ENCODE measurements at places on chromosomes 11 and 22. TPM values are rescaled to one million over a fixed set of nuclear protein-coding genes. Genes with fewer than 3 reads are reported as not detected.

Gene NOX4
- not detected for total RNA-seq

Gene TUBA8
- 0.89 TPM for total RNA-seq

Gene MS4A8
- total RNA-seq = not detected

GRCh38 chr11:57190548-57190947, 8.8 kb downstream of the LRRC55 start:
- no peak overlapping the region for H3K4me3 ChIP-seq
- no peak for DNase-seq
- no peak overlapping the region for H3K27ac ChIP-seq
- no peaks in the 10 kb centered on the region for H3K36me3 ChIP-seq
- H3K4me1 ChIP-seq = no peaks in the 10 kb centered on the region
- H3K27me3 ChIP-seq = no peaks in the 10 kb centered on the region

- no peak for DNase-seq
- H3K4me1 ChIP-seq = no peaks in the 10 kb centered on the region
- H3K27ac ChIP-seq = no peak overlapping the region
- no peaks in the 10 kb centered on the region for H3K27me3 ChIP-seq
- H3K36me3 ChIP-seq = peaks cover 79% of the 10 kb centered on the region
- no peak overlapping the region for H3K4me3 ChIP-seq
These were observed 23.5 kb downstream of the PITPNB start for GRCh38 chr22:27895600-27895999.

DNA sequence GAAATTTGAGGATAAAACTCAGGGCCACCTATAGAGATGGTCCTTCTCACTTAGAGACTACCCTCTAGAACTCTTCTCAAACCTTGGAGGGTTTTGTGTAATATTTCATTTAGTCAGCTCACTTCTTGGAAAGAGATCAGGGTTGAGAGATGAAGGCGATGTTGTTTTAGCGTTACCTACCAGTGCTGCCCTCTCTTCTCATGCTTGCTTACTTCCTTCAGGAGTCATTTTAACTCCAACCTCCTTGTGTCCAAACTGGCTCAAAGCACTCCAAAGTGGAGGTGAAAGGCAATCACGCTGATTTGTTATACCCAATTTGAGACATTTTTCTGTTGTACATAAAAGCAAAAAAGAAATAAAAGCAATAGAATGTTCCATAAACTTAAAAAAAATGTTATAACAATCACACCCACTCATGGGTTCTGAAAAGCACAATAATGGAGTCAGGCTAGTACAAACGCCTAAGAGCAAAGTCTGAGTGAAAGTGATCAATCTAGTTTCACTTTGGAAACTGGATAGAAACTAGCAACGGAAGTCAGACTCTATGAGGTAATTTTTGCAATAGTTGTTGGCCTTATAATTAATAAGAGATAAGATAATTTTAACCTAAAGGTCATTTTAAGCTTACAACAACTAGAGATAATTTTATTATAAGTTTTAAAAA, 117.1 kb downstream of the MRTFA start:
- no peaks in the 10 kb centered on the region for H3K4me1 ChIP-seq
- no peak overlapping the region for H3K27ac ChIP-seq
- no peak for DNase-seq
- no peak overlapping the region for H3K4me3 ChIP-seq
- no peaks in the 10 kb centered on the region for H3K36me3 ChIP-seq

DNA sequence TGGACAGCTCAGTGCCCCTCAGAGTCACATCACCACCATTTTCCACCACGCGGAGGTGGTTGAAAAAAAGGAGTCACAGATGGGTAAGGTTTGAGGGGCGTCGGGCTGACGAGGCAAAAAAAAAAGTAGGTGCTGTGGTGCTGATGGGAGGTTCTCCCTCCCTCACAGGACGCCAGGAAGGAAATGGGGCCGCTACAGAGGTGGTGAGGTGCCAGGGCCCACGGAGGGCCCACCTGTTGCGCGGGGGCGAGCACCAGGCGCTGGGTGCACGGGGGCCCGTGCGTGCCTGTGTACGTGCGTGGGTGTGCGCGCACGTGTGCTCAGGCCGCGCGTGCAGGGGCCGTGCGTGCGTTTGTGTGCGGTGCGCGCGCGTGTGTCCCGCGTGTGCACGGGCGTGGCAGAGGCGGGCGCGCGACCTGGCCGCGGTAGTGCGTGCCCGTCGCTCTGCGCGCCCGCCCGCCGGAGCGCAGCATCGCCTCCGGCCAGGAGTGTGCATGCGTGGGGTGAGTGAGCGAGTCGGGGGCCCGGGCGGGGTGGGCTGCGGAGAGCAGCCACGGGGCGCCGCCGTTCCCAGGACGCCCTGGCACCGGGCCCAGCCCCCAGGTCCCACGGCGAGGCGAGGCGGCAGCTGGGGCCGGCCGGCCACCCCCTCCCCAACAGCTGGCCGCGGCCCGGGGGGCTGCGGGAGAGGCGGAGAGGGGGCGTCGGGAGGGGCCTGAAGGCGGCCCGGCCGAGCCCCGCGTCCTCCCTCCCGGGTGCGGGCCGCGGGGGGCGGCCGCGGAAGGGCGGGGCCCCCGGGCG, 2.8 kb downstream of the PDGFB start:
- H3K4me3 ChIP-seq = no peak overlapping the region
- peaks cover 58% of the 10 kb centered on the region for H3K27me3 ChIP-seq
- peaks cover 10% of the 10 kb centered on the region for H3K4me1 ChIP-seq
- no peak overlapping the region for H3K27ac ChIP-seq
- DNase-seq = no peak

- no peak overlapping the region for H3K27ac ChIP-seq
- peaks cover 31% of the 10 kb centered on the region for H3K36me3 ChIP-seq
- H3K27me3 ChIP-seq = no peaks in the 10 kb centered on the region
- no peak for DNase-seq
- H3K4me1 ChIP-seq = no peaks in the 10 kb centered on the region
These were observed 4.6 kb upstream of the GAS2L1 start for GRCh38 chr22:29301716-29302401.

GRCh38 chr11:106523171-106523570, 445.7 kb downstream of the AASDHPPT start:
- H3K36me3 ChIP-seq = no peaks in the 10 kb centered on the region
- no peak overlapping the region for H3K4me3 ChIP-seq
- DNase-seq = no peak
- H3K27me3 ChIP-seq = no peaks in the 10 kb centered on the region

- H3K27me3 ChIP-seq = peaks cover 27% of the 10 kb centered on the region
- no peak for DNase-seq
- no peak overlapping the region for H3K4me3 ChIP-seq
- H3K4me1 ChIP-seq = no peaks in the 10 kb centered on the region
These were observed 977.6 kb downstream of the BRD1 start for GRCh38 chr22:48849963-48850657.

DNA sequence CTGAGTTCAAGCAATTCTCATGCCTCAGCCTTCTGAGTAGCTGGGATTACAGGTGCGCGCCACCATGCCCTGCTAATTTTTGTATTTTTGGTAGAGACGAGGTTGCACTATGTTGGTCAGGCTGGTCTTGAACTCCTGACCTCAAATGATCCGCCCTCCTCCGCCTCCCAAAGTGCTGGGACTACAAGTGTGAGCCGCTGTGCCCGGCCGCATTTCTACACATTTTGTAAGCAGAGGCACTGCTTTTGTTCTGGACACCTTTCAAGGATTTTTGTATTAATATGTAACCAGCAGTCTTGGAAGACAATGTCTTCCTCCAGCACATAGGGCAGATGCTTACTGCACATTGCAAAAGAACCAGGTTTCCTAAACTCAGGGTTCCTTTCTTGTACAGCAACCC, 11.4 kb upstream of the VSIG10L2 start:
- H3K27ac ChIP-seq = no peak overlapping the region
- H3K27me3 ChIP-seq = no peaks in the 10 kb centered on the region
- no peak for DNase-seq
- no peaks in the 10 kb centered on the region for H3K36me3 ChIP-seq
- H3K4me1 ChIP-seq = no peaks in the 10 kb centered on the region

- no peak overlapping the region for H3K4me3 ChIP-seq
- no peak for DNase-seq
- H3K27me3 ChIP-seq = no peaks in the 10 kb centered on the region
These were observed 4.9 kb downstream of the EML3 start for GRCh38 chr11:62607714-62608113.

GRCh38 chr11:59198726-59199125, 14.0 kb downstream of the MPEG1 start:
- H3K36me3 ChIP-seq = peaks cover 48% of the 10 kb centered on the region
- no peak for DNase-seq
- peak overlapping the region; percentile 20 for H3K27ac ChIP-seq
- no peak overlapping the region for H3K4me3 ChIP-seq
- no peaks in the 10 kb centered on the region for H3K27me3 ChIP-seq

GRCh38 chr11:61897387-61898246, 6.3 kb upstream of the FADS3 start:
- H3K36me3 ChIP-seq = no peaks in the 10 kb centered on the region
- peak overlapping the region; percentile 64 for H3K27ac ChIP-seq
- H3K27me3 ChIP-seq = no peaks in the 10 kb centered on the region
- DNase-seq = peak; percentile 93
- peak overlapping the region; percentile 23 for H3K4me3 ChIP-seq

DNA sequence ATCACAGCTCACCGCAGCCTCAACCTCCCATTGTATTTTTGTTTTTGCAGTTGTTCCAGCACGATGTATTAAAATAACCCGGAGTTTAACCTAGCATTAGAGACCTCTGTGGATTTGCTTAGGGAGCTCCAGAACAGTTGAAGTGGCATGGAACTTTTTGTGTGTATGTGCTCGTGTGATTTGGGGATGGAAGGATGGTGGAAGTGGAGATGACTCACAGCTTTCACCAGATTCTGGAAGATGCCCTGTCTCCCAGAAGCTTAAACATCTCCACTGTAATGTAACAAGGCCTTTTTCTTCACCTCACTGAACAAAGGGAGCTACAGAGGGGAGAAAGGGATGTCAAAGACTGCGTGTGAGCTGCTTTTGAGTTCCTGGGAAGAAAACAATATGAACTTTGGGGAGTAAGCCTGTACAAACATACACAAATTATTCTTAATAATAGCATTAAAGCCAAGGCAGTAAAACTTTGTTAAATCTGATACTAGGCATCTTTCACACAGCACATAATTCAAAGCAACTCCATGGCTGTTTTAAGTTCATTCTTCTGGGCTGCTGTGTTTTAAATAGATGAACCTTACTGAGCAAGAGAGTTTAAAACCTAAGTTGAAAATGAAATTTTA, 226.4 kb downstream of the ADAMTS15 start:
- H3K27ac ChIP-seq = peak overlapping the region; percentile 87
- H3K27me3 ChIP-seq = no peaks in the 10 kb centered on the region

DNA sequence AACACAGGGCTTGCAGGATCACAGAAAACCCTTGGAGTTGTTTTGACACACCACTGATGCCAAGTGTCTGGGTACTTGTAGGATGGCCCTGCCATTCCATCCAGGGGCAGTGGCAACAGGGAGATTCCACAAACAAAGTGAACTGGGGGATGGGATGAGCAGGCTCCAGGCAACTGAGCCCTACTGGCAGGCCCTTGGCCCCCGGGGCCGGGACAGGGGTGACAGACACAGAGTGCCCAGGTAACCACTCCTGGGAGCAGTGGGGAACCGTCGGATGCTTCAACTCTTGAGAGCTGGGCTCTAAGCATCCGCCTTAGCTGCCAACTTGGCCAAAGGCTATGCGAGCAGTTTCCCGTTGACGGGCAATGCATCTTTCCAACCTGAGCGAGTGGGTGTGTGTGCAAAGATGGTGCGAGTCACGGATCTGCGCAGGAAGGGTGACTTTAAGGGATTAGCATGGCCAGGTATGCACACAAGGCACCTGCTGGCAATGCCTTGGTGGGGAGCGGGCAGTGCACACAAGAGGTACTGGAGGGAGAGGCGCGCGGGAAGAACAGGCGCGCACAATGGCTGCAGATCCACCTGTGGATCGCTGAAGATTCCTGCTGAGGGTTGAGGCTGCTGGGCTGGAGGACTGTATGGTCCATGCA, 83.1 kb upstream of the PRODH start:
- H3K27ac ChIP-seq = no peak overlapping the region
- no peak for DNase-seq
- H3K4me3 ChIP-seq = no peak overlapping the region
- H3K4me1 ChIP-seq = no peaks in the 10 kb centered on the region
- peaks cover 3% of the 10 kb centered on the region for H3K27me3 ChIP-seq

- no peaks in the 10 kb centered on the region for H3K36me3 ChIP-seq
- no peaks in the 10 kb centered on the region for H3K4me1 ChIP-seq
- no peak for DNase-seq
These were observed 1188.2 kb upstream of the RAG2 start for GRCh38 chr11:37786214-37786755.

GRCh38 chr22:44046485-44047141, 22.5 kb downstream of the PARVB start:
- no peak overlapping the region for H3K27ac ChIP-seq
- no peaks in the 10 kb centered on the region for H3K36me3 ChIP-seq
- no peak for DNase-seq
- no peaks in the 10 kb centered on the region for H3K4me1 ChIP-seq
- H3K4me3 ChIP-seq = no peak overlapping the region

- DNase-seq = no peak
- no peaks in the 10 kb centered on the region for H3K4me1 ChIP-seq
- no peaks in the 10 kb centered on the region for H3K36me3 ChIP-seq
- H3K27ac ChIP-seq = no peak overlapping the region
- no peaks in the 10 kb centered on the region for H3K27me3 ChIP-seq
These were observed 53.0 kb downstream of the CTSC start for GRCh38 chr11:88284336-88285050.

DNA sequence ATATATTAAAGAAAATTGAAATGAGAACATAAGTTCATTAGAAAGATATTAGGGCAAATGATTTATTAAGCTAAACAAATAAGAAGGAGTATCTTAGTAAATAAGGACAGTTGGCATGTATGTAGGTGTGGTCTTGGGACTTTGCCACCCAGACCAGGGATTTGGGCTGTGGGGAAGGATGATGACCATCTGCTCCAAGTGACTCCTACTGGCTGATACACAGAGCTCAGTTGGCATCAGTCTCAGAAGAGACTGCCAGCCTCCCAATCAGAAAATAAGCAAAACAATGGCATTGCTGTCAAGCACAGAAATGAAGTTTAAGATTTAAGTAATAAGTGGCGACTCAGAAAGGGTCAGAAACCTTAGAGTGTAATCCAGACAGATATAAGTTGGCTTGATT, 49.5 kb downstream of the PAX6 start:
- H3K4me3 ChIP-seq = no peak overlapping the region
- no peaks in the 10 kb centered on the region for H3K36me3 ChIP-seq
- DNase-seq = no peak

- H3K4me3 ChIP-seq = no peak overlapping the region
- no peak overlapping the region for H3K27ac ChIP-seq
- no peaks in the 10 kb centered on the region for H3K27me3 ChIP-seq
These were observed 34.3 kb downstream of the MYEOV start for GRCh38 chr11:69328231-69328630.

DNA sequence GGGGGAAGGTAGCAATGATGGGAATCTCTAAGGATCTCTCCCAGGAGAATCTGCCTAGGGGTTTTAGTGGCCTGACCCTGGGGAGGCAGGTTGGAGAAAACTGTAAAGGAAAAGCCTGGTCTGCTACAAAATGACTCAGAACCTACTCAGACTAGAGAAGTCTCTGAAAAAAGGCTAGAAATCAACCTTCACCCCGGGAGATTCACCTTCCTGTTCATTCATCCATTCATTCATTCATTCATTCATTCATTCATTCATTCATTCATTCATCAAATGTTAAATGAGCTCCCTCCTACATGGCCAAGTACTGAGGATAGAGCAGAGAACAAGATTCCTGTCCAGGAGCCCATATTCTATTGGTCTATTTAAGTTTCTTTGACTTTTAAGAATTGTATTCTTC, 8.9 kb upstream of the ANKK1 start:
- H3K36me3 ChIP-seq = no peaks in the 10 kb centered on the region
- peaks cover under 1% of the 10 kb centered on the region for H3K4me1 ChIP-seq
- DNase-seq = no peak
- no peak overlapping the region for H3K4me3 ChIP-seq
